ENCODE measurements at places on chromosomes 16 and 17.

DNA sequence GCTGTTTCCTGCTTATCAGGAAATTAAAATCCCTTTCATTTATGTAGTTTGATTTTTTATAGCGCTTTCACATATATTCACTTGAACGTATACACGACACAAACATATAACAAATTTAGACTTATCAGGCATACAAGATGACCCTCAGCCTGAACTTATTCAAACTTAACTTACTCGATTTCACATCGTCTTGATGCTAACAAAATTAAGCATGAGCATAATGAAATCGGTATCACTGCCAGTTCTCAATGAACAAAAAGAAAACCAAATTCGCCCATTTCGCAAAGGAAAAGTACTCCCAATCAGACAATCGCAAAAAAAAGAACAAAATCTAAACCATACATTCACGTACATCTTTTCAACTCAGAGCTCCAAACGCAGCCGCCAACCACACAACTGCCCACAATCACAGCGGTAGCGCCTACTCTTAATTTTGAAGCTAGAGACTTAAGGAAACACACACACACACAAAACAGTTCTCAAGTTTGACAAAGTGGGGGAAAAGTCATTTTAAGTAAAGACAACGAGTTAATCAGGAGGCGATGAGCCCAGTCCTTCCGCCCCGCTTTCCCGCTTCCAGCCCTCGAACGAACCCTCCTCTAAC, 1.1 kb downstream of the GJC1 start:
- peak overlapping the region; percentile 63 for H3K27ac ChIP-seq
- H3K27me3 ChIP-seq = peaks cover 51% of the 10 kb centered on the region
- H3K4me3 ChIP-seq = peak overlapping the region; percentile 81
- no peaks in the 10 kb centered on the region for H3K36me3 ChIP-seq
- peak; percentile 25 for DNase-seq
- peaks cover 11% of the 10 kb centered on the region for H3K4me1 ChIP-seq

- no peak for DNase-seq
- peak overlapping the region; percentile 69 for H3K27ac ChIP-seq
- peak overlapping the region; percentile 92 for H3K4me3 ChIP-seq
- H3K4me1 ChIP-seq = peaks cover 21% of the 10 kb centered on the region
- peaks cover 4% of the 10 kb centered on the region for H3K27me3 ChIP-seq
Observed at GRCh38 chr17:45135978-45136791, 698 bp downstream of the ACBD4 start.

DNA sequence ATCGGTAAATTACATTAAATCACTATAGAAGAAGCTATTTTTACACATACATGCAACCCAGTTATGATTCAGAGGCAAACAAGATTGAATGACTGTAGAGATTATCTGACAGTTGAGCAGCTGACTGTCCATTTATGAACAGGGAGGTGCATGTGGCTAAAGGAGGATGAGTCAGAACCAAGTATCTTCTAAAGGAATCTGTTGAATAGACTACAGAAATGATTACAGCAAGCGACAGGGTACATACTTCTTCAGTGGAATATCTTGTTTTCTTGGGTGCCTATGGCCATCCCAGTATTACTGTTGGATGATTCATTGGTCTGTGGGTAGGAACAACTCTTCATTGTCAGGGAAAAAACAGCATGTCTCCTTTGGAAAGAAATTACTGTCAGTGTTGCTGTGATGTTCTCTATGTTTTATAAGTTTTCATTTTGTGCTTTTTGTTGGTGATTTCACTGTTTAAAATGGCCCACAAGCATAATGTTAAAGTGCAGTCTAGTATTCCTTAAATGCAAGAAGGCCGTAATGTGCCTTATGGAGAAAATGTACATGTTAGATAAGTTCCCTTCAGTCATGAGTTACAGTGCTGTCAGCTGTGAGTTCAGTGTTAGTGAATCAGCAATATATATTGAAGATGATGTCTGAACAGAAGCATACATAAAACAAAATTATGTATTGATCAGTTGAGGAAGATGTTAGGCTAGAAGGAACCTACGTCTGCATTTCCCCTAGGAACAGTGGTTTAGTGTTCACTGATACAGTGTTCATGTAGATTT, 27.0 kb downstream of the CBFB start:
- peak overlapping the region; percentile 98 for H3K27ac ChIP-seq
- no peaks in the 10 kb centered on the region for H3K27me3 ChIP-seq
- peak overlapping the region; percentile 77 for H3K4me3 ChIP-seq
- DNase-seq = peak; percentile 49
- peaks cover 64% of the 10 kb centered on the region for H3K4me1 ChIP-seq

DNA sequence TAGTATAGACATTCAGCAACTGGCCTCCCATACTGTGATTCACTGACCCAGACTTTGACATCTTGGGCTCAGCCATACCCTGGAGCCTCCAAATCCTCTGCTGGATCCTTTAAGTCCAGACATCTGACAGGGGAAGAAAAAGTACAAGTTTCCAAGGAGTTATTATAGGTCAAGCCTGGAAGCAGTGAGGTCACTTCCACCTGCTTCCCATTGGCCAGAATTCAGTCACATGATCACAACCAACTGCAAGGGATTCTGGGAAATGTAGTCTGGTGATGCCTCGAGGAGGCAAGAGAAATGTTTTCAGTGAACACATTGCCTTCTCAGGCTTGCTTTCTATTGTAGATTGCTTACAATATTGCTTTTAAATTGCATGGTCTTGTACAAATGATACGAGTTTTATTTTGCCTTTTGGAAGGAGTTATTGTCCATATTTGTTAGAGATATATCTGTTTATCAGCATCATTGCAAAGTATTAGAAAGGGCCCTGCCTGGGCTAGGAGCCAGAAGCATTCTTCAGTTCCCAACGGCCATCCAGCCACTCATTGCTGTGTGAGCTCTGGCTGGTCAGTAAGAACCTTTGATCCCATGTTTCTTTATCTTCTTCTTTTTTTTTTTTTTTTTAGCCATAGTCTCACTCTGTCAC, 696.9 kb downstream of the WWOX start:
- H3K4me3 ChIP-seq = no peak overlapping the region
- H3K27me3 ChIP-seq = no peaks in the 10 kb centered on the region
- peak overlapping the region; percentile 77 for H3K27ac ChIP-seq
- peaks cover 39% of the 10 kb centered on the region for H3K4me1 ChIP-seq
- H3K36me3 ChIP-seq = no peaks in the 10 kb centered on the region
- DNase-seq = peak; percentile 63

DNA sequence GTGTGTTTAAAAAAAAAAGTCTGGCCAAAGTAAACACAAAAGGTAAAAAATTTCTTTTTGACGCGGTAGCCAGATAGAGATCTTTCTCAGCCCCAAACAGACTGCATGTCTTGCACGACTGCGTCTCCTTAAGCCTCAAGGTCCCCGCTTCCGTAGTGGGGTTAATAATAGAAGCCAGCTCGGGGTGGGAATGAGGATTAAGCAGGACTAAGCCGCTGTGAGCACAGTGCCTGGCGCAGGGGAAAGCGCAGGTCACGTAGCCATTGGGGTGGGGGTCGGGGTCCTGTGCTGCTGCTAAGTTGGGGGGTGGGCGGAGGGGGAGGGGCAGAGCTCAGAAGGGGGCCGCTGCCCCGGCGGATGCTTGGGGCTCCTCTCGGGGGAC, 521 bp downstream of the GGA2 start:
- H3K4me1 ChIP-seq = peaks cover 48% of the 10 kb centered on the region
- H3K4me3 ChIP-seq = peak overlapping the region; percentile 95
- no peaks in the 10 kb centered on the region for H3K27me3 ChIP-seq
- H3K27ac ChIP-seq = peak overlapping the region; percentile 54
- peaks cover 10% of the 10 kb centered on the region for H3K36me3 ChIP-seq

- H3K4me3 ChIP-seq = no peak overlapping the region
- H3K4me1 ChIP-seq = no peaks in the 10 kb centered on the region
Observed at GRCh38 chr17:2369039-2369438, 31.7 kb downstream of the SGSM2 start.

DNA sequence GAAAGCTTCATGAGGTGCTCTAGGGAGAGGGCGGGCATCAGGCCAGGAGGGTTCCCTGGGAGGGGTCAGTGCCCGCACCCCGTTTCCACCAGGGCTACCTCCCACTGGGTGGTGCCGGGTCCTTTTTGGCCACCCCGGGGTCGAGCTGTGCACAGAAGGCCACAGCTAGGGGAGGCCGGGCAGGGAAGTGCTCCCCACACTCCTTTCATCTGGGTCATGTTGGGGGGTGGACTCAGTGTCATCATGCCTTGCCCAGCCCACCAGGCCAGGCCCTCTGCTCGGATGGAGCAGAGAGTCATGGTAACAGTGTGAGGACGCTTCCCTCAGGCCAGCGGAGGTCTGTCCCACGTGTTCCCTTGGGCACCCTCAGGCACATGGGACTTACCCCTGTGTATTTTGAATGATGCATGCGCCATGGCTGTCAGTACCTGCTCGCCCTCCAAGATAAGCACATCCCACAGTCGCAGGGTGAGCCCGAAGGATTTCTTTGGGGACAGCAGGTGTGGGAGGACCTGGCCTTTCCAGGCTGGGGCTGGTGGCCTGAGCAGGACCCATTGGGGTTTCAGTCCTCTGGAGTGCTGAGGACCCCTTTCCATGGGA, 46.4 kb downstream of the TNFRSF13B start:
- no peak overlapping the region for H3K27ac ChIP-seq
- DNase-seq = no peak
- H3K4me3 ChIP-seq = no peak overlapping the region

DNA sequence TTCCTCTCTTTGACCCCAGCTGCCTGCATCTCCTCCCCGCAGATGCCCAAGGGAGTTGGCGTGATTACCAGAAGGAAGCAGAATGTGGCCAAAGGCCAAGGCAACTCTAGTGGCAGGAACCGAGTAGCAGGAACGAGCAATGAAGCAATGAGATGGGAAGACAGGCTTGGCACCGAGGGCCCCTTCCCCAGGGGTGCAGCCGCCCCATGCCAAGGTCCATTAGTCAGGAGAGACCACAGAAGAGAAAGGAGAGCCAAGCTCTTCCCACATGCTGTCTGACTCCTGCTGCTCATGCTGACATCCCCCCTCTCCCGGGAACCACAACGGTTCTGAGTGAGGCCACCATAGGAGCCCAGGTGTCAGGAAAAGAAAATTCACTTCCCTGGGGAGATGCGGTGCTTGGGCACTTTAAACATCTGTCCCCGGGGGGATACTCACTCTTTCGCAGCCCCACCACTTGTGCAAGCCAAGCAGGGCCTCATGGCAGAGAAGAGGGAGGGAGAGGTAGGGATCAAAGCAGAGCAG, 67.4 kb downstream of the MYO18A start:
- DNase-seq = no peak
- H3K4me3 ChIP-seq = no peak overlapping the region
- no peaks in the 10 kb centered on the region for H3K36me3 ChIP-seq
- no peak overlapping the region for H3K27ac ChIP-seq

DNA sequence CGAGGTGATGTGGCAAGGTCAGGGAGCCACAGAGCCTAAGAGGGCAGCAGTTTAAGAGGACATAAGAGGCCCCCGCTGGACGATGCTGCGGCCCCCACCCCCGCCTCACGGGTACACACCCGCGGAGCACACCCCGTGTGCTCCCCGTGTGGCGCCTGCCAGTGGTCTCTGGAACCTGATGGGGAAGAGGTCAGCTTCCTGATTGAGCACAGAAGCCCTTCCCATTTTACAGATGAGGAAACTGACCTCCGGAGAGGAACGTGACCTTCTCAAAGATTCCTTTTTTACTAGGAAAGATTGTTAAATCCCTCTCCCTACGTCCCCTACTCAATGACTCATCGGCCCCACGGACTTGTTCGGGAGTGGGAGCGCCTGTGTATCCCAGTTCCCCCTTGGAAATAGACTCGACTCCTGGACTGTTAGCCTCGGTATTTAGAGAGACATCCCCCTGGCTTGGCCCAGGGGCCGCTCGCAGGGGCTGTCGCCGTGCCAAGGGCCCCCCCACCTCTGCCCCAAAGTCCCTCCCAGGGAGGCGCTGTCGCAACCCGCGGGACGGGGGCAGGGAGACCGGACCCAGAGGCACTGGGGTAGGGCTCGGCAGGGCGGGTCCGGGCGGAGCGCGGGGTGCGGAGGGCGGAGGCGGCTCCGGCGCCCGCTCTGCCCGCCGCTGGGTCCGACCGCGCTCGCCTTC, at the start of gene ABCC3:
Gene ABCC3 (plus strand): TSS at position 658 of the 691 bp plus-strand sequence. CDS start 56 bp downstream, outside the sequence.
- no peaks in the 10 kb centered on the region for H3K4me1 ChIP-seq
- H3K27me3 ChIP-seq = peaks cover 69% of the 10 kb centered on the region
- no peak within 1 kb of the TSS for H3K27ac ChIP-seq
- H3K4me3 ChIP-seq = peak within 1 kb of the TSS; percentile 36
- no peaks in the 10 kb centered on the region for H3K36me3 ChIP-seq

DNA sequence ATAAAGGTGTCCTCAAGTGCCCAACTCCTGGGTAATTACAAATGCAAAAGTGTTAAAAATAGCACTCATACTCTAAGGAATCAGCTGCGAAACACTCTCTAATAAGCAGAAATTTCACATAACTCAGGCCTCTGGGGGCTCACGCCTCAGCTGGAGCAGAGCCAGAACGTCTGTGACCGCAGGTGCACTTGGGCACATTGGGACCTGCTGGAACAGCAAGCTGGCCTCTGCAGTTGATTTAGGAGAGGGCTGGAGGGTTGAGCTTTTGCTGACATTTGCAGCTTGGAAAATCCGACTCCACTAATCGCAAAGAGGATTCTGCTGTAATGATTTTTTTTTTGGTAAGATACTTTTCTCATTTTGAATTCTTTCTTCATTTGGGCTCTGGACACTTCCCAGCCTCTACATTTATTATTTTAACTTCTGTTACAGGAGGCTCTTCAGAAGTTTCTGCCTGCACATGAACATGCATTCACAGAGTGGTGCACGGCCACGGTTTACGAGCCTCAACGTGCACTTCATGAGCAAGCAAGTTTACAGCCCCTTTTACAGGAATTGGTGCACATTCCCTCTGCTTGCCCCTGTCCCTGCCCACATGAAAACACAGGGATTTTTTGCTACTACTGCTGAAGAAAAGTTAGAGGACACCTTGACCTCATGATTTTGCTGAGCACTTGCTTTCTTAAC, 4.1 kb upstream of the SNTB2 start:
- peaks cover 39% of the 10 kb centered on the region for H3K4me1 ChIP-seq
- H3K36me3 ChIP-seq = no peaks in the 10 kb centered on the region
- H3K4me3 ChIP-seq = no peak overlapping the region
- no peak for DNase-seq
- H3K27me3 ChIP-seq = no peaks in the 10 kb centered on the region
- H3K27ac ChIP-seq = no peak overlapping the region

DNA sequence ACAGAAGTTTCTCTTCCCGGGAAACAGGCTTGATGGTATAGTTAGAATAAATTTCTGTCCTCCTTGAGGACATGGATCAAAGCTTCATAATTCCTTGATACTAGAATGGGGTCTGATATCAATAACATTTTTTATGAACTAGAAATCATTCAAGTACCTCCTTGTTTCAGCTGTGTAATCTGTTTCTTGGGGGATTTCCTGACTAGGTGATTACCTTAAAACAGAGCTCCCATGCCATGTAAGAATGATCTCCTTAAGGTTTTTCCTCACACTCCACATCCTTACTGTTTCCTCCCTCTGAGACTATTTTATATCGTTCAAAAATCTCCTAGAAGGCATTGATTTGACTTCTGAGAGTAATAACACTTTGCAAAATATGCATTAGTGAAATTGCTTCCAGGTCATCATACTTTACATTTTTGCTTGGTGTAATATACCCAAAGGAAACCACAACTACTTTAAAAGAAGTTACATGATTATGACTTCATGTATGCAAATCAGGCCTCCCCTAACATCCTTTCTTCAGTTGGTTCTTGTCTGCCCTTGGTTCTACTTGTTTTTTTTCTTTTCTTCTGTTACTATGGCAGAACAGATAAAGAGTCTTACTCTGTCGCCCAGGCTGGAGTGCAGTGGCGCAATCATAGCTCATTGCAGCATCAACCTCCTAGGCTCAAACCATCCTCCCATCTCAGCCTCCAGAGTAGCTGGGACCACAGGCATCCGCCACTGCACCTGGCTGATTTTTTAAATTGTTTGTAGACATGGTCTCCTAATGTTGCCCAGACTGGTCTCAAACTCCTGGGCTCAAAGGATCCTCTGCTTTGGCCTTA, 388.8 kb downstream of the ZFHX3 start:
- H3K4me1 ChIP-seq = peaks cover 20% of the 10 kb centered on the region
- no peaks in the 10 kb centered on the region for H3K27me3 ChIP-seq
- H3K27ac ChIP-seq = no peak overlapping the region
